HepG2 (cell line): ENCODE measurements at places on chromosomes 2 and 18. TPM values are rescaled to one million over a fixed set of nuclear protein-coding genes. Genes with fewer than 3 reads are reported as not detected.

DNA sequence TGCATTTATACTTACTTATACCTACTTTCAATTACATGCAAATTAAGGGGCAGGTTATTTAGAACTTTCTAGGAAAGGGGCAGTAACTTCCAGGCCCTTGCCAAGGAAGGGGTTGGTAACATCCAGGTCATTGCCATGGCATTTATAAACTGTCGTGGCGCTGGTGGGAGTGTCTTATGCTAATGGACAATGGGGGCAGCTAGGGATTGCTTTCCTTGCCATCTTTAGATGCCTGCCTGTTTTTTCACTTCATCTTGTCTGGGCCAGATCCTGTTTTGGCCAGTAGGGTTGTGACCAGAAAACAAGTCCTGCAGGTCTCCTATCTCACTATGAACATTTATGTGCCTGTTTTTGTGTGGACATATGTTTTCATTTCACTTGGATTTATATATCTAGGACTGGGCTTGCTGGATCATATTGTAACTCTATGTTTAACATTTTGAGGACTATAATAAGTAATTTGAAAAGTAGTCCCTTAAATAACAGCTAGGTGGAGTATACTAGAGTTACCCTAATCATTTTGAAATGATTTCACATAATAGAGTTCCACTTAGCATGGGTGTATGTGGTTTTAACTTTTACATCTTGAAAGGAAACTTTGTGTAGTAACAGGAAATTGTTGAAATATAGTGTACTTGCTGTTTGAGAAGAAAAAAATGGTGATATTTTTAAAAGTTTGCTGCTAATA is 56.1 kb downstream of the LCLAT1 start:
- no peak overlapping the region for H3K27ac ChIP-seq
- no peak for DNase-seq

DNA sequence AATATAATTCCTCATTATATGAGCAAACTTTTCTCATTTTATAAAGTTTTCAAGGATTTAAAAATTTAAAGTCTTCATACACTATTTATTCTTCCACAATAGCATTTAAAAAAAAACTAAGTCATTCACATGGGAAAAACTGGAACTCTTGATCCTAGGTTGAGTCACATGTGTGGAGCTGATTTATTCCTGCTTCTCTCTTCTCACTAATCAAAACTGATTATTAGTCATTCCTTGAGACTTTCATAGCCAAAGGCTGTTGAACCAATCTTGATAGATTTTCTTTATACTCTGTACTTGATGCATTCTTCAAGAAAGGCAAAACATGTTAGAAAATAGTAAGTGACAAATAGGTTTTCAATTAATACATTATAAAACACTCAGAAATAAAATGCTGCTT is 27.4 kb downstream of the NR4A2 start:
- no peak overlapping the region for H3K27ac ChIP-seq
- H3K4me1 ChIP-seq: peaks cover 14% of the 10 kb centered on the region
- no peak overlapping the region for H3K4me3 ChIP-seq

- H3K27me3 ChIP-seq: no peaks in the 10 kb centered on the region
- H3K4me1 ChIP-seq: peaks cover 100% of the 10 kb centered on the region
- DNase-seq: no peak
- peak overlapping the region; percentile 59 for H3K27ac ChIP-seq
- H3K36me3 ChIP-seq: no peaks in the 10 kb centered on the region; the same call in 1 of the 3 replicates
- no peak overlapping the region for H3K4me3 ChIP-seq
These were observed 28.1 kb downstream of the EPAS1 start for GRCh38 chr2:46325182-46325928.

- H3K4me1 ChIP-seq: peaks cover 76% of the 10 kb centered on the region
- no peak overlapping the region for H3K27ac ChIP-seq
- H3K36me3 ChIP-seq: no peaks in the 10 kb centered on the region
These were observed 74.7 kb downstream of the SMAD7 start for GRCh38 chr18:48875942-48876511.

DNA sequence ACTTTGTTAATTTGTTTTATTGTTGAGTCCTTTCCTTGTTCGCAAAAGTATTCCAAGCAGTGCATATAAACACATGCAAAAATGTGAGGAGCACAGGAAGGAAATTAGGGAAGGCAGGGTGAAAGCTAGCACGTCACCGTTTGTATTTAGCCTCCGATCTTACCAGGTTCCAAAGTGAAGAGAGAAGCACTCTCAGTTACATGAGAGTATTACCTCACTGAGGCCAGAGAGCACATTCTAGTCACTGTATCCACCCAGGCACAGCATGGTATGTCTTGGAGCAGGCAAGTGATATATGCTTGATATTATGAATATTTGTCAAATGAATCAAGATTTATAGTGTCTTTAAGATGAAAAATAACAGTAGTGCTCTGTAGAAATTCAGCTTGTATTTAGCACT is 6.5 kb upstream of the TMEM182 start:
- DNase-seq: no peak
- no peaks in the 10 kb centered on the region for H3K4me1 ChIP-seq
- no peaks in the 10 kb centered on the region for H3K36me3 ChIP-seq
- H3K4me3 ChIP-seq: no peak overlapping the region
- no peaks in the 10 kb centered on the region for H3K27me3 ChIP-seq

DNA sequence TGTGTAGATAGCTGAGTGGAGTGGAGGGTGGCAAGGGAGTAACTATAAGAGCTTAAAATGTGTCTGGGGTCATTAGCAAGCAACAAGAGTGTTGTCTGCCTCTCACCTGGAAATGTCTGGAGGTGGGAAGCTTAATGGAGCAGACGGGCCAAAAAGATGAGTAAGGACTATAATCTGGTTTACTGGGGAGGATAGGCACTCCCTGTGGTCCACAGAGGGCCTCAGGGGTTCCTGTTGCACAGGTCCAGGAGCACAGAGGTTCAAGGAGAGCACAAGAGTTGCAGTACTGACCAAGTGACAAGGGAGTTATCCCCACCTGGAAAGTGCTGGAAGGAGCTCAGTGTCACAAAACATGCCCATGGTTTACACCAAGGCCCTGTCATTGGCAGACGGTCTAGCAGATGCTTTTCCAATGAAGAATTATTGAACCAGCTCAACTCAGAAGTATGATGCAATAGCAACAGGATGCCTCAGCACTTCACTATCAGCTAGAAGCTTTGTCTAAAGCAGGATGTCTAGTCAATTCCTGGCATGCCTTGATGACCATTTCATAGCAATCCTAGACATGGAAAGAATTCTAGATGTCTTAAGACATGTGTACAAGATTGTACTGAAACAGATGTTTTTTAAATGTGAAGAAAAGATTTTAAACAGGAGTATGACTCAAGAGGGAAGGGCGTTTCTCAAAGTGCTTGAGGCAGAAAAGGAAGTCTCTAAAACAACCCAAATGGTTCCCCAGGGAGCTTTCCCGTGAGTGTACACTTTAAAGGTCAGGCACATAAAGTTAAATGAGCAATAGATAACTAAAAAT is 62.9 kb upstream of the SERPINE2 start:
- peaks cover 49% of the 10 kb centered on the region for H3K4me1 ChIP-seq
- no peak overlapping the region for H3K27ac ChIP-seq
- H3K27me3 ChIP-seq: peaks cover 2% of the 10 kb centered on the region; the same call in 1 of the 3 replicates
- H3K36me3 ChIP-seq: no peaks in the 10 kb centered on the region
- DNase-seq: no peak
- no peak overlapping the region for H3K4me3 ChIP-seq

- H3K36me3 ChIP-seq: no peaks in the 10 kb centered on the region
- no peaks in the 10 kb centered on the region for H3K27me3 ChIP-seq
- DNase-seq: no peak
- H3K4me3 ChIP-seq: no peak overlapping the region
- H3K4me1 ChIP-seq: no peaks in the 10 kb centered on the region
These were observed 1279.9 kb upstream of the NRXN1 start for GRCh38 chr2:52311862-52312261.

DNA sequence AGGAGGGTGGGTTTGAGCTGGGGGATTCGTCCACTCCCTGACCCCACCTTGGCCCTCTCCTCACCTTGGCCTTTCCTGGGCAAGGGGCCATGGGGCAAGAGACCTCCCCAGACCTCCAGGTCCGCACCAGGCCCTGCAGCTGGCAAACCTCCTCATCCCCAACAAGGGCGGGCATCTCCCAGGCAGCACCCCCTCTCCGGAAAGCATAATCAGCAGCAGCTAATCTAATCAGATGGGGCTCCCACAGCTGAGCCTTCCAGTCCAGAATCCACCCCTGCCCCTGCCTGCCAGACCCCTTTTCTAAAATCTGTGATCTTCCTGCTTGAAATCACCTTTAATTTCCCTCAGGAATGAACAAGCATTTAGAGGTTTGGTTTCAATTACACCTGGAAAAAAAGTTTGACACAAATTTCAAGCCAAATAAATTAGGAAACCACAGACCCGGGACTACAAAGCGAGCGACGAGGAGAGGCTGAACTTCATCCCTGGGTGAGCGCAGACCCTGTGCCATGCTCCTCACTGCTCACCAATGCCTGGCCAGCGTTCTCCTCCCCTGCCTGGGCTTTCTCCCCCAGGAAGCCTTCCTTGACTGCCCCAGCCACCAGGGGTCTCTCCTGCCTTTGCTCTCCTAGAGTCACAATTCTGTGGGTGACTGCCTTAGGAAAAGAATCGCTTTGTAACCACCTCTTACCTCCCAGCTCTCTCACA is 143.0 kb upstream of the MYCN start:
- DNase-seq: no peak
- H3K4me3 ChIP-seq: no peak overlapping the region
- H3K36me3 ChIP-seq: no peaks in the 10 kb centered on the region
- no peak overlapping the region for H3K27ac ChIP-seq

Gene LIMS2
- 0.90 and 1.0 TPM in 2 replicates for total RNA-seq
